ENCODE measurements at places on chromosomes 4 and X.

DNA sequence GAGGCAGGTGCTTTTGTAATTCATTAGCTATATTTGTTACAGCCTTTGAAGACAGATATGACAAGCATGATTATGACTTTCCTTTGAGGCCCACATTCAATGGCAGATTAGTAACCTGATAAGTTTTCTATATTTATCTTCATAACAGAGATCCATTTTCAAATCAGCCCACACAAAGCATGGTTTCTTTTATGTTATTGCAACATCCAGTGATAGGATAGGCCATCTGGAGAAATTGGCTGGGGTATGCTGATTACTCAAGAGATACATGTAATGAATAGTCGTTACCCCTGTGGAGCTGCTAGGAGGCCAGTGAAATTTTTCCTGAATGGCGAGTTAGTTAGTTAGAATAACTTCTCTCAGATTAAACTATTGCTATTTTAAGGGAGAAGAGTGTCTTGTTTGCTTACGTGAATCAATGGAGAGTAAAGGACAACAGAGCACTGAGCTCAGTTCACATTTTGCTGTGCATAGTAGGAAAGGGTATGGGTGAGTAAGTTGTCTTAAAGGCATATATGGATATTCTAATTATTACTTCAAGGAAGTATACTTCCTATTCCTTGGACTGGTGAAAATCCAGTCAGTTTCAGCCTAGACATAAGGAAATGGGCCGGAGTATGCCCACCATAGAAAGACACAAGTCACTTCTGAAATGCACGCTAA, 79.2 kb upstream of the DKK2 start:
- peak; percentile 34 for DNase-seq

DNA sequence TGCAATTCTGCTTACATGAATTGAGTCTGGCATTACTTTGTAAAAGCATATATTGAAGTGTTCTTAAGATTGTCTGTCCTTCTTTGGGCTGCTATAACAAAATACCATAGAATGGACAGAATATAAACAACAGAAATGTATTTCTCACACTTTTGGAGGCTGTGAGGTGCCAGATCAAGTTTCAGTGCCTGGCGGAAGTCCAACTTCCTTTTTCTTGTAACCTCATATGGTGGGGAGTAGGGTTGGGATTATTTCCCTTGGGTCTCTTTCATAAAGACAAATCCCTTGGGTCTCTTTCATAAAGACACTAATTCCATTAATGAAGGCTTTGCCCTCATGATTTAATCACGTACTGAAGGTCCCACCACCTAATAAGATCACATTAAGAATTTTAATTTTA, 199.3 kb upstream of the GRID2 start:
- no peak for DNase-seq

DNA sequence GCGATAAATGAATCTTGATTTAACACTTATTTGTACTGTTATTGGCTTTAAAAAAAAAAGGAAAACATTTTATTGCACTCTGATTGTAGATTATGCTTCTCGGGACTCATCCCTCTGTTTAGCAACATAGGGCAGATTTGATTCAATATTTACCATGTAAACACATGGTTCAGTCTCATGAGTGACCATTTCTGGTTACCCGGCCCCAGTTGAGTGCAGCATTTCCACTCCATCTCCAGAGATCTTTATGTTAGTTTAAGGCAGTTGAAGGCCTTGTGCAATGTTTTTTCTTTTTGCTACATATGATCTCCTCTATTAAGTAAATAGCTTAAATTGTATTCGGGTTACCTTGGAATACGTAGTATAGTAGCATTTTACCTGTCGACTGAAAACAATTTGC, 143.3 kb upstream of the RPS6KA3 start:
- DNase-seq, result no peak

- no peak for DNase-seq
These were observed 5.5 kb upstream of the PIGA start for GRCh38 chrX:15340867-15341266.

DNA sequence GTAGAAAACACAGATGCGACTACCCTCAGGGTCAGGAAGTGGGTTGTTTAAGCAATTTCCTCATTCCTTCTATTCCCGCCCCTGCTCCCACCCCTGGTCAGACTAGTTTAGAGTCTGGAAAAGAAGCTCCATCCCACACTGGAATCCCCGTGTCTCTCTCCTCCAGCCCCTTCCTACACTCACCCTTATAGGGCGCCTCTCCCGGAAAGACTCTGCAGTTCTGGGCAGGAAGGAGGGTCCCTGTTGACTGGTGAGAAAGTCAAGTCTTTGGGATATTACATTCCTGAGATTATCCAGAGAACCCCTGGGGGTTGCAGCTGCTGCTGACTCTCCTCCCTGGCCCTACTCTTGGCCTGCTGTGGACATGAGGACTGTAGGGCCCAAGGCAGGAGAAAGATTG, 11.9 kb downstream of the STARD8 start:
- no peak for DNase-seq

GRCh38 chr4:74365761-74366160, 816 bp downstream of the EREG start:
- DNase-seq, result no peak

DNA sequence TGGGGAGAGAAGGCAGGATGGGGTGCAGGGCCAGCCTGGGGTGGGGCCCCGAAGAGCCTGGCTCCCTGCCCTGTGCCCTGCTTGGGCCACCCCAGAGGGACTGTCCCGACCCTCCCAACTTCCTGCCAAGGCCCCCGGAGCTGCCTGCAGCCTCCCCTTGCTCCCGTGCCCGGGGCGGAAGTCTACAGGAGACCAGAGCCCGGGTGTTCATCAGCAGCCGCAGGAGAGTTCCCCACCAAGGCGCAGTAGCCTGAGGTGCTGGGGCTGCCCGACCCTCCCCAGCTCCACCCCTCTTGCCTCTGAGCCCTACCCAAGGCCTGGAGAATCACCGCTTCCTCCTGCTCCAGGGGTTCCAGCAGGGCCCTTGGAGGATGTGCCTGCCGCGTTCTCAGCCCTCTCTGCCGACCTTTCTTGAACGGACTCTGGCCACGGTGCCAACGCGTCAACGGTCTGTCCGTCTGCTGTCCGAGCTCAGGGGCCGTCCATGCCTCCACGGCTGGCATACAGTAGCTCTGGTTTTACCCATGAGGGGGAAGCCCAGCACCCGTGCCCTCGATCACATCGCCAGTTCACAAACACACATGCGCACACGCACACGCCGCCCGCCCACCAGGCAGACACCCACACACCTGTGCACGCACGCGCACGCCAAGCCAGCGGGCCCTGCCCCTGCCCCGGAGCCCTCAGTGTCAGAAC, 36.0 kb upstream of the SPON2 start:
- DNase-seq, result no peak

GRCh38 chr4:70183168-70183939, 12.2 kb upstream of the ODAM start:
- no peak for DNase-seq

GRCh38 chrX:123217077-123217476, 33.0 kb downstream of the GRIA3 start:
- DNase-seq, result no peak

DNA sequence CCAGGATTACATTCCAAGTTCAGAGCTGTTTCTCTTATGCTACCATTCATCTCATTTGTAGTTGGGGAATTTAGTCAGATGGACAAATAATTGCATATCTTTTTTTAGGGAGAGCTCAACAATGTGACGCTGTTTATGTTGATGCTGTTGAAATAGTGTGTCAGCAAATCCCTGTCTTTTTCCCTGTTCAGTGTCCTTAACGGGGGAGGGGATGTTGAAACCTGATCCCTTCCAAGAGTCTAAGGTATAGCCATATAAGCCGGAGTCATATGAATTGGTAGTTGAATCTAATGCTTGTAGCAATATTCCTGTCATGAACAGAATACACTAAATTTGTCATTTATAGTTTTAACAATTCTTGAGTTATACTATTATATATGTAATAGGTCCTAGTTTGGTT, 293.5 kb upstream of the FAT1 start:
- DNase-seq, result no peak

- DNase-seq, result no peak
These were observed 37.9 kb downstream of the EREG start for GRCh38 chr4:74402692-74403456.

- DNase-seq, result peak; percentile 10
These were observed 118.4 kb downstream of the COL25A1 start for GRCh38 chr4:109183931-109184490.

GRCh38 chr4:39699687-39700409, 1.9 kb downstream of the UBE2K start:
- DNase-seq, result no peak

GRCh38 chr4:7894098-7894676, 45.5 kb downstream of the AFAP1 start:
- DNase-seq, result no peak

DNA sequence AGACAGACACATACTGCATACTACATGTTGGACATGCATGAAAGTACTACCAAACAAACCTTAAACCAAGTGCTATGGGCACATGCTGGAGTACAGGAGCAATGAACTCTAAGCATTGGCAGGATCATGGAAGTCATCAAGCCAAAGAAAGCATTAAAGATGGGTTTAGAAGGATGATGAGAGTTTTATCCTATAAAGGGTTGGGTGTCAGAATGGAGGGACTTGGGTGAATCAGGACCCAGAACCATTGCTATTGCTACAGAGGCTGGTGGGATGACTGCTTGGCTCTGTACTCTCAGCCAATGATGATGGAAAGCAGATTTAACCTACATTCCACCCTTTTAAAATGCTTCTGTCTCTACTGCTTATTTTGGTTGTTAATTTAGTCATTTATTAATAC, 233.9 kb upstream of the EDA2R start:
- no peak for DNase-seq

GRCh38 chrX:14528629-14529289, 577 bp upstream of the GLRA2 start:
- peak; percentile 83 for DNase-seq

DNA sequence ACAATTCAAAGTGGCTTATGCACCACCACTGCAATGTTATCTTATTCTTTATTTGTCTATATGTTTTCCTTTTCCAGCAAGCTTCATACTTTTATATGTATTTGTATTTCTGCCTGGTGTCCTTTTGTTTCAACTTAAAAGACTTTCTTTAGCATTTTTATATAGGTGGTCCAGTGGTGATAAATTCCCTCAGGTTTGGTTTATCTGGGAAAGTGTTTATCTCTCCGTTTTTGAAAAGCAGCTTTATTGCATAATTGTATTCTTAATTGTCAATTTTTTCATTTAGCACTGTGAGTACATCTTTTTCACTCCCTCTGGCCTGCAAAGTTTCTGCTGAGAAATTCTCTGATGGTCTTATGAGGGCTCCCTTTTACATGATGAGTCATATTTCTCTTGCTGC, 479.0 kb upstream of the GRID2 start:
- no peak for DNase-seq

DNA sequence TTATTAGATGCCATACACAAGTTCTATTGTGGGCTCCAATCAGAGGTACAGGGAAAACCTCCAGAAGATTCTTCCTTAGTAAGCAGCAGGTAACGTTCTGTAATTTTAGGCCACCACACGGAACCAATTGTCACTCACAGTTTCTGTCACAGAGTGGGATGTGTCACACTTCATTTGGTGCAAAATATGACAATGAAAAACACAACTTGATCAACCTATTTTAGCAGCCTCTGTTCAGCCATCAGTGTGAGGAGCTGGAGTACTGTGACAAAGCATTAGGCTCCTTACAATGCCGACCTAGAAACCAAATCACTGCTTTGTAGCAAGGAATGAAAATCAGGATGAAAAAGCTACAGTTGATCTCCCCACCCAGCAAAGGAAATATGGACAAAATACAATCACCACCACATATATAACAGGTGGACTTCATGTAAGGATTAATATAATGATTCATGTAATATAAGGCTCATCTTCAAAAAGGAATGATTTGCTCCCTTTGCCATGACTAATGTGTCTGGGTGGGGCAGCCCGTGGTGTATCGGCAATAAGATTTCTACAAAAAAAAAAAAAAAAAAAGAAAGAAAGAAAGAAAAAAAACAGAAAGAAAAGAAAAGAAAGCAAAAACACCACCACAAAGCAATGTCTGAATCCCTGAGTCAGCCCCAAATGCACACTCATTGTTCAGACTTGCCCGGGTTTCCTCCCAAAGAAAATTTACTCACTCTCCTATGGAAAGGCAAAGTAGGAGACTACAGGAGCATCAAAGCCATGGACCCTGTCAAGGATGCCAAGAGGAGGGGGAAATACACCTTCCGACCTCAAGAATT, 36.0 kb downstream of the SLC9A7 start:
- DNase-seq, result no peak

DNA sequence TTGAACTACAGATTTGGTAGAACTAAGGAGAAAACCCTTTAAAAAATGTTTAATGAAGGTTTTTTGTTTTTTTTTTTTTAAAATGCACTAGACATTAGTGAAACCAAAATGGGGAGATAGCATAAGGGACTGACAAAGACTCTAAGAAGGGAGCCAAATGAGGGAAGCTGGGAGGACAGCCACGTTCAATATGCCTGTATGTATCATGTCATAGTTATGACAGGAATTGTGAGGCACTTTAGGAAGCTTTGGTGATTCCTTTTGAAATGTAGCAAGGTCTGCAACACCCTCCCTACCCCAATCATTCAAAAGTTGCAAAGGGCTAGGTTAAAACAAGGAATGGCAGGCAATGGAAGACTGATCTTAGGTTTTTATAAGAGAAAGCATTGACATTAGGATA, 526.0 kb downstream of the TLL1 start:
- no peak for DNase-seq

DNA sequence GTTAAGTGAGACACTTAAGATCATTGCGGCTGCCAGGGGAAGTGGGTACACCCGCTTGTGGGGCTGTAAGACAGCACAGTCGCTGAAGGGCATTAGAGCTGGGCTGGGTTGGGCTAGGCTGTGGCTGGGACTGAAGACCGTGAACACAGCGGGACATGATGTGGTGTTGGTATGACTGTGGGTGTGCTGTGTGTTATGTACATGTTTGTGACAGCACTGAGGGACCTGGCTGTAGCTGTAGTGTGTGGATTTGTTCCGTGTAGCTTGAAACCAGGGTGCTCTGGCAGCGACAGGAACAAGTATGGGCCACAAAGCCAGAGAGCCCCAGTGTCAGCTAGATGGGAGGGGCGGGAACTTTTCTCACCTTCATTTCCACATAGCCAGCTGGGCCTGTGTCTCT, 82.1 kb downstream of the NHSL2 start:
- no peak for DNase-seq

DNA sequence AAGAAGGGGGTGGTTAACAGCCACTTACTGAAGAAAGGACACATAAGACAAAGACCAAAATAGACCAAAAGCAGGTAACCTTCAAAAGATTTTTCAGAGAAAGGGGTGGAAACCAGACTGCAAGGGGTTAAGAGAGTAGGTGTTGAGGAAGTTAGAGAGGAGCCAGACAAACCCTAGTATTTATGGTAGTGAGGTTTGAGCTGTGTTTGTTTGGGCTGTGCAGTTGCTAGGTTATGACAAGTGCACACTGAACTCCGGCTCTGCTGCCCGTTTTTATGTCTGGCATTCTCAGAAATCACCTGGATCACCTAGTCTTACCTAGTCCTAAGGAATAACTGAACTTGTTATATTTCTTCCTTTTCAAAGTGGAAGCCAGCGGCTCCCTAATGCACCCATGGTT, 22.9 kb upstream of the G3BP2 start:
- DNase-seq, result no peak

GRCh38 chr4:90757534-90758060, 630.4 kb downstream of the CCSER1 start:
- DNase-seq, result no peak

GRCh38 chr4:94540476-94540875, 88.7 kb downstream of the PDLIM5 start:
- DNase-seq, result no peak
